ENCODE measurements at places on chromosomes 1 and 21.

GRCh38 chr1:19205845-19206244, 4.2 kb downstream of the UBR4 start:
- no peak for DNase-seq

- no peak for DNase-seq
These were observed 60.9 kb downstream of the HTR6 start for GRCh38 chr1:19725606-19726005.

GRCh38 chr1:61241973-61242381, 159.6 kb downstream of the NFIA start:
- DNase-seq, result no peak

DNA sequence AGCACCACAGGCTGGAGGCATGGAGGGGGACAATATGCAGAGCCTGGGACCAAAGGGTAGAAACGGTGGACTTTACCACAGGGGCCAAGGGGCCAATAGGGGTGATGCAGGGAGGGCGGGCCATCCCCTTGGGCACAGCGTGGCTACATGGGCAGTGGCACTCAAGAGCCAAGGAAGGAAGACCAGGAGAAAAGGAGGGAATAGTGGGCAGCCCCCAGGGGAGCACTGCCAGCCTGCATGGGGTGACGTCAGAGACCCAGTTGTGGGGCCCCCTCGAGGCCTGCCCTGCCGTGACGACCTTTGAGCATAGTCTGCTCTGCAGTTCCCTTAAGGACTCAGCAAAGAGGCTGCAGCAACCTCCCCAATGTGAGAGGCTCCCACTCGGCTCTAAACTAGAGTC, 95.5 kb upstream of the TMPRSS2 start:
- DNase-seq, result no peak

DNA sequence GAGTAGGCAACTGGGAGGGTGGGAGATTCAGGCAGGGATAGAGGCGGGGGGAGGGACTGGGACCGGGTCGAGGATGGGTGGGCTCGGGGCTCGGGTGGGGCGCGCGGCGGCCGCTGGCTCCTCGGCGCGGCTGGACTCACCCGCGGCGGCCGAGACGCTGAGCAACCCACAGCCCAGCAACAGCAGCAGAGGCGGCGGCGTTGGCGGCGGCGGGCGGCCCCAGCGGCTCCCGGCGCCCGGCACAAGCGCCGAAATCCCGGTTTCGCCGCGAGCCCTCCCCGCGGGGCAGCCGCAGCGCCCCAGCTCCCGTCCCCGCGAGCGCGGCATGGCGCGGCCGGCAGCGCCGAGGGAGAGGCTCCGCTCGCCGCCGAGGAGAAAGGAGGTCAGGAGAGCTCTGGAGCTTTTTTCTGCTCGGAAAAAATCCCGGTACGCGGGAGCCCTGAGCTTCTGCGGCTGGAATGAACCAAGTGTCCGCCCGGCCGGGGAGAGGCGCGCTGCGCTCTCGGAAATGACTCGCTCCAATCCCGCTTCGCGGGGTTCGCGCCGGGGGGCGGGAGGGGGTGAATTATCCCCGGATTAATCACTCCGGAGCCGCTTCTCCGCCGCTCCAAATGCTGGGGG, at the start of gene CSMD2:
TSS of gene CSMD2 (minus strand) at position 460 of the 621 bp plus-strand sequence. CDS start at position 327, 133 bp downstream.
- DNase-seq, result no peak

GRCh38 chr1:207081088-207081487, 7.6 kb upstream of the C4BPB start:
- no peak for DNase-seq

DNA sequence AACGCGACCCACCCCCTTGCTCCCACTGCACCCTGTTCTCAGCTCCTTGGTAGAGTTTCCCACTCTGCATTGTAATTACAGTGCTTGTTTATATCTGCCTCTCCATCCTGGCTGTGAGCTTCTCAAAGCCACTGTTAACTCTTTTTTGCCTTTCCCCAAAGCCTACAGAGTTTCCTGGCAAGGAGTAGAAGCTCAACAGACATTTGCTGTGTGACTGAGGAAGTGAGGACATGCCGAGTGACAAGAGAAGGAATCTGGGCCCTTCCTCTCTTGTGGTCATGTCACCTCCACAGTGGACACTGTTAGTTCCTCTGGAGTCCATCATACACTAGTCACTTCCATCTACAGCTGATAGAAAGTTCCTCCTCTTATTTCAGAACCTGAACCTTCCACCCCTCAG, 6.1 kb upstream of the IGSF8 start:
- DNase-seq, result no peak

DNA sequence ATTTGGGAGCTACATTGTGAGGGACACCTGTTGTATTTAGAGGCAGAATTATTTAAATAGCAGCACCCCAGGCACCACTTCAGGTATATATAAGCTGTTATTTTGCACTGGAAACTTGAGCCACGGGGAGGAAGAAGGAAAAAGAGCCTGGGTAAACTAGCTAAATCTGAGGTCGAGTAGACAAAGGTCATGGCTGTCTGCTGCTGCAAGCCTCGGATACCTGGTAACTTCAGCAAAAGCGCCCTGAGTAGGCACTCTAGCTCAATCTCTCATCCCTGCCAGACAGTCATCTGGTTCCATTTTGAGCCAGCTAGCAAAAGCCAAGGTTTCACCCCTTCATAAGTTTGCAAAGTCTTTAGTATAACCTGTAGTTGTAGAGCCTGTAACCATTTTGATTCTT, 101.9 kb upstream of the ZNF644 start:
- DNase-seq, result no peak

DNA sequence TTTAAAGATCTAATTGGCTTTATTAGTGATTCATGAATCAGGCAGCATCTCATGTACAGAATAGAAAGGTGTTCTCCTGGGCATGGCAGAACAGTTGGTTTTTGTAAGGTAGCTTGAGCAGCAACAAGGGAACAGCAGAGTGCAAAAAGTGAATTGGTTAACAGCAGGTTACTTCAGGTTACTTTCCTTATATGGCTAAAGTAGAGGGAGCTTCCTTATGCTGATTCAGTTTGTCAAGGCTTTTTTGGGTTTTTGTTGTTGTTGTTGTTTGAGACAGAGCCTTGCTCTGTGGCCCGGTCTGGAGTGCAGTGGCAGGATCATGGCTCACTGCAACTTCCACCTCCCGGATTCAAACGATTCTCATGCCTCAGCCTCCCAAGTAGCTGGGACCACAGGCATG, 132.8 kb downstream of the CDC7 start:
- DNase-seq, result no peak

GRCh38 chr21:45326169-45326851, 38.6 kb upstream of the POFUT2 start:
- no peak for DNase-seq

- no peak for DNase-seq
These were observed 103.8 kb downstream of the IER5 start for GRCh38 chr1:181192316-181192715.

GRCh38 chr1:39907528-39908453, 6.1 kb upstream of the MYCL start:
- no peak for DNase-seq

GRCh38 chr1:244705261-244706234, 52.6 kb downstream of the DESI2 start:
- no peak for DNase-seq

- DNase-seq, result no peak
These were observed 804.4 kb downstream of the BRINP3 start for GRCh38 chr1:189673217-189673616.

DNA sequence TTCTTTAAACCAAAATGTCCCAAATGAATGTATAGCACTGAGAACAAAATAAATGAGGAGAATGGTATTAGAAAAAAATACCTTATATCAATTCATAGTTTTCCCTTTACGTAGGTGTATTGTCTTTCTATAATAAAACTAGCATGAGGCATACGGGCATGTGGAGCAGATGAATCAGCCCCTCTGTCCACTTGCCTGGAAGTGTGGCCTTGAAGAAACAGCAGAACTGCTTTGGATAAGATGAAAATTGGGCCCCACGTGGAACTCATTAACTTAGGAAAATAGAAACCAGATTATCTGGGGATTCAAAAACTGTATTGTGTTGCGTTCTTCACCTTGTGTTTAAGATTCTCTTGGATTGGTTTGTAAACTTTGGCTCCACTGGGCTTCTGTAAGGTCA, 356.8 kb upstream of the B3GALT2 start:
- no peak for DNase-seq

- no peak for DNase-seq
These were observed 38.5 kb upstream of the PDE9A start for GRCh38 chr21:42614811-42615351.
